ENCODE measurements at places on chromosomes 3 and 15.

DNA sequence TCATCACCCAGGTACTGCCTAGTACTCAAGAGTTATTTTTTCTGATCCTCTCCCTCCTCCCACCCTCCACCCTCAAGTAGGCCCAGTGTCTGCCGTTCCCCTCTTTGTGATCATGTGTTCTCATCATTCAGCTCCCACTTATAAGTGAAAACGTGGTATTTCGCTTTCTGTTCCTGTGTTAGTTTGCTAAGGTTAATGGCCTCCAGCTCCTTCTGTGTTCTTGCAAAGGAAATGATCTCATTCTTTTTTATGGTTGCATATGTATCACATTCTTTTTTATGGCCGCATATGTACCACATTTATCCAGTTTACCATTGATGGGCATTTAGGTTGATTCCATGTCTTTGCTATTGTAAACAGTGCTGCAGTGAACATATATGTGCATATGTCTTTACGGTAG is 8.2 kb upstream of the GANC start:
- DNase-seq, result no peak

DNA sequence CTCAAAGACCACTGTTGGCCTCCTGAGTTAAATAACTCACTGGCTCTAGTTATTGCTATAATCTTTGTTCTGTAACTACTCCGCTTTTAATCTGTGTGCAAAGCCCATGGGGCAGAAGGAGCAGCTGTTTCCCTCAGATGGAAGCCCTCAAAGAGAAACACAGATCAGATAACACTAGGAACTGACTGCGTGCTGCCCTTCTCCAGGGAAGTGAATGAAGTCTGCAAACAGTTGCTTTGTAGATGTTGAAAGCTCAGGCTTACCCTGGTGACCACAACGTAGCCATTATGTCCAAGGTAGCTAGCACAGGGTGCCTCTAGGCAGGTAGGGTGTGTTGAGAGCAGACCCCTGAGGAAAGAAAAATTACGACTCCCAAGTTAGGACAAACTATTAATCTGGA is 152.3 kb upstream of the STAC start:
- DNase-seq, result no peak

GRCh38 chr3:108381529-108382140 is 85.3 kb downstream of the HHLA2 start:
- DNase-seq, result no peak

DNA sequence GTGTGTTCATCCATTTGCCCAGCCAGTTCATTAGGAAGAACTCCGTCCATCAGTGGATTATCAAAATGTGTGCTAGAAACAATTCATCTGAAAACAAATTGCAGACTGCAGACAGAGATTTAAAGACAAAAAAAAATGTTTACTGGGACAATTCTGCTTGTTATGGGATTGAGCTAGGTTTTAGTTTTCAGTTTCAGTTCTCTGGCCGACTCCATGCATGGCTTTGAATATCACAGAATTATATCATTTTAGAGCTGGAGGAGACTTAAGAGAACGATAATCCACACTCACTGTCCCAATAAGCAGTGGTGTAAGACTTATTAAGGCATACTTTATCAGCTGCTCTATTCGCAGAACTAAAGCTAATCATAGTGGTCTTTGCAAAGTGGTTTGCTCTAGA is 51.1 kb downstream of the TFG start:
- DNase-seq, result no peak

GRCh38 chr3:141379250-141379966 is 11.1 kb downstream of the ZBTB38 start:
- DNase-seq, result no peak

GRCh38 chr3:106737265-106737664 is 640.0 kb upstream of the CCDC54 start:
- DNase-seq, result no peak

- DNase-seq, result no peak
Measured at GRCh38 chr3:79769229-79769628, 1.4 kb upstream of the ROBO1 start.

DNA sequence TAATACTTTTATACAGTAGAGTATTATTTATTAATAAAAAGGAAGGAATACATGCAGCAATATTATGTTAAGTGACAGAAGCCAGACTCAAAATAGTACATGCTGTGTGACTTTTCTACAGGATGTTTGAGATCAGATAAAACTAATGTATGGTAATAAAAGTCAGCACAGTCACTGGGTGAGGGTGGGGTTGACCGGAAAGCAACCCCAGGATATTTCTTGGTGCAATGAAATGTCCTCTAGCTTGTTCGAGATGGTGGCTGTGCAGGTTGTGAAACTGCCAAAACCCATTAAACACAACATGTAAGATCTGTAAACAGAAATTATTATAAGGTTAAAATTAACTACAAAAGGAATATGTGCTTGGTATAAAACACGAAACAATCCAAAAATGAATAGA is 20.8 kb upstream of the ALDH1L1 start:
- DNase-seq, result no peak

- DNase-seq, result no peak
Measured at GRCh38 chr3:123524981-123525380, 59.9 kb downstream of the HACD2 start.

DNA sequence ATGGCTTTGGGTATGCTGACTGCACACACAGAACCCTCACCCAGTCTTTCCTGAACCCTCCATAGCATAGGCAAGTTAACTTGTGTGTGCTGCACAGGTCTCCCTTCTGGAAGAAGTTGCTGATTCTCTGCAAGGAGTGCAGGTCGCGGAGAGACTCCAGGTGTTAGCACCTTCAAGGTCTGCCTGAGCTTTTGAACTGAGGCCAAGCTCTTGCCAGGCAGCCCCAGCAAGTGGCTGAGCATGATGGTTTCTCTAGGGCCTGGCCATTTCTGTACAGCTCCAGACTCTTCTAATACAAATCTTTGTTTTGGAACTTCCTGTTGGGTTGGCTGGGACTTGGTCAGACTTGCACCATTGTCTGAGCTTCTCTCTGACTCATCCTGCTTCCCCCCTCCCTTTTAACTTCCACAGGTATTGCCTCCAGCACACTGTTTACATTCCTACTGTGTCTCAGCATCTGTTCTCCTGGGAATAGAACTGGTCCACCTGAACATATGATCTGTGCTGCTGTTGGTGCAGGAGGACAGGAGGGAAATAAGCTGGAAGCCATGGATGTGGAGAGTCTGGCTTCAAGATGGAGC is 53.3 kb downstream of the KY start:
- no peak for DNase-seq

DNA sequence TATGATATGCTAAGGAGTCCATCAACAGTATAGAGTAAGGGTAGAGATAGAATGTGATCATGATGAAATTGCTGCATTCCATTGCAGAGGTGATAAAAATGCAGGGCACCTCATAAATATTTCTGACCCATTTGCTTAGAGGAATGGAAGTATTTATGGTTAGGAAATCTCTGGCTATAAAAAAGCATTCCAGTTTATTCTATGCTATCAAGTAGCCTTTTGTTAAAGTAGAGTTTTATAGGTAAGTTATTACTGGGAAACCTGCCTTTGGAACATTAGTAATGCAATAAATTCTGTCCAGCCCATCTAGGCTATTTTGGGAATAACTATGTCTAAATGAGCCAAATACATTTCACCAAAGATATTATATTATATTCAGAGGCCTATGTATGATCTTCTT is 19.8 kb upstream of the STRIT1 start:
- DNase-seq, result peak; percentile 37

- DNase-seq, result no peak
Measured at GRCh38 chr3:143686638-143687197, 161.6 kb downstream of the SLC9A9 start.

DNA sequence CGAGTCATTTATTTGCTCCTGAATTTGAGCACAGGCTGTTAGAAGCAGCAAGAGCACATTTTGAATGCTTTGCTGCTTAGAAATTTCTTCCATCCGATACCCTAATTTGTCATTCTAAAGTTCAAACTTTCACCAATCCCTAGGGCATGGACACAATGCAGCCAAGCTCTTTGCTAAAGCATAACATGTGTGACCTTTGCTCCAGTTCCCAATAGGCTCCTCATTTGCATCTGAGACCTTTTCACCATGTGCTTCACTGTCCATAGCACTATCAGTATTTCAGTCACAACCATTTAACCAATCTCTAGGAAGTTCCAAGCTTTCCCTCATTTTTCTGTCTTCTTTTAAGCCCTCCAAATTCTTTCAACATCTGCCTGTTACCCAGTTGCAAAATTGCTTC is 1333.1 kb downstream of the SI start:
- no peak for DNase-seq

GRCh38 chr3:53617893-53618523 is 123.6 kb downstream of the CACNA1D start:
- DNase-seq, result no peak

DNA sequence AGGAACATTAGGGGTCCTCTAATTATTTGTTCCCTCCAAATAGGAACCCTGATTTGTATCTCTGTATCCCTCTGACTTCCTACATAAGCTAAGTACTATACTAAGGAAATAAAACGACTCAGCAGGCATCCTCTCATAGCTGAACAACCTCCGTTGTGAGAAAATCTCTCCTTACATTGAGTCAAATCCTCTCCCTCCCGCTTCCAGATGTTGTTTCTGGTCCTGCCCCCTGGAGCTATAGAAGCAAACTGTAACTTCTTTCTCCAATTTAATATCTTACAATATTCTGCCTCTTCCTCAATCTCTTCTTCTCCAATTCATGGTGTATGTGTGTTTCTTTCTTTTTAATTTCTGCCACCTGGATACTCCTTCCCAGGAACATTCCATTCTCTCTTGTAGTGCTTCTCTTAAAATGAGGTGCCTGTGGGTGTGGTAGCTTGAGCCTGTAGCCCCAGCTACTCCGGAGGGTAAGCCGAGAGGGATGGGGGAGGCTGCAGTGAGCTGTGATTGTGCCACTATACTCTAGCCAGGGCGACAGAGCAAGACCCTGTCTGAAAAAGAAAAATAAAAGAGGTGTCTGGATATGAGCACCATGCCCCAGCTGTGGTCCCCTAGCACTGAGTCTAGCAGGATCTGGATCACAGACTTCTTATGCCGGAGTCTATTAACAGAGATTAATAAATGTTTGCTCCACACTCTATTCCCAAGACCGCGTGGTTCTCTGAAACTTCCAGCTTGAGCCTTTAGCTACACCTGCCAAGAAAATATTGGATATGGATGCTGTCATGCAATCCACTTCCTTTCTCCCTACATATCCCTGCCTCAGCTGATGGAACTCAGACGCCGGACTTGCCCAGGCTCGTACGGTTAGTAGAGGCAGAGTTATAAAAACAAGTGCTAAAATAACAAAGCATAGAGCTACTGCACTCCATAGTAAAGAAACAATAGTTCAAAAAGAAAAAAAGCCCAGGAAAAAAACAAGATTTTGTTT is 42.9 kb upstream of the NEO1 start:
- DNase-seq, result no peak

- peak; percentile 24 for DNase-seq
Measured at GRCh38 chr3:113663324-113663750, 33.1 kb downstream of the USF3 start.

DNA sequence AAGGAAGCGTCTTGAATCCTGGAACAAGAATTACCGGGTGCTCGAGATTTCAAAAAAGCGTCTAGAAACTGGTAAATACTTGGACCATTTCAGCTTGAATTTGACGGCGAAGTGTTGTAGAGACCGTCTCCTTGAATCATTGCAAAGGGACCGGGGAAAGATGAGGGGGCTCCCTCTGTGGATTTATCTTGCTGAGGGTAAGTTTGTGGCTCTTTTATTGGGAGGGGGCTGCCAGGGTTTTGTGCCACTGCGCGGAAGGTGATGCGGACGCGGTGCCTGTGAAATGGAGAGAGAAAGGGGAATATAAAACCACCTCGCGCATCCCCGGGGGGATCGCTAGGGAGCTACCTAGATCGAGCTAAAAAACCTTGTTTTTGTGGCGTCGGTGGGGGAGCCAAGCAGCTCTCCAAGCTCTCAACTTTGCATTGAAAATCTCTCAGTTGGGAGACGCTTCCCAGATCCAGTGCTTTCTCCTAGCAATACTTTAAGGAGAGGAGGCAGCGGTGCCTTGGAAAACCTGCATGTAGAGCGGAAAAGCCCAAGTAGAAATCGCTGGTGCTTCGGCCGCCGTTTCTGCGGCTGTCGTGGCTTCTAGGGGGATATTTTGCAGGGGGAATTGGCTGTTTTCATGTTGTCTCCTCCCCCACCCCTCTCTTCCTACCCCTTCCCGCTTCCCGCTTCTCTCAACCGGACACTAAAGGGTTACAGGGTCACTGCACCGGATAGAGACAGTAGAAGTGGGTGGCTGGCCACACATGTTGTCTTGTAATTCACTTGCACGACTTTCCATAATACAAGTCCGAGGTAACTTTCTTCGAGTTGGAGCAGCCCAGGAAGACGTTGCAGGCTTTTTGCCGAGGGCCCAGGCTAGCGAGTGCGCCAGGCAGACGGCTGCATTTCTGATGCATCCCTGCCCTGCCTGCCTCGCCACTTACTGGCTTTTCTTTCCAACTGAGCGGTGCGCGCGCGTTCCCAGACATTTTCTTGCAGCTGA is 187.6 kb downstream of the NLGN1 start:
- DNase-seq, result no peak

DNA sequence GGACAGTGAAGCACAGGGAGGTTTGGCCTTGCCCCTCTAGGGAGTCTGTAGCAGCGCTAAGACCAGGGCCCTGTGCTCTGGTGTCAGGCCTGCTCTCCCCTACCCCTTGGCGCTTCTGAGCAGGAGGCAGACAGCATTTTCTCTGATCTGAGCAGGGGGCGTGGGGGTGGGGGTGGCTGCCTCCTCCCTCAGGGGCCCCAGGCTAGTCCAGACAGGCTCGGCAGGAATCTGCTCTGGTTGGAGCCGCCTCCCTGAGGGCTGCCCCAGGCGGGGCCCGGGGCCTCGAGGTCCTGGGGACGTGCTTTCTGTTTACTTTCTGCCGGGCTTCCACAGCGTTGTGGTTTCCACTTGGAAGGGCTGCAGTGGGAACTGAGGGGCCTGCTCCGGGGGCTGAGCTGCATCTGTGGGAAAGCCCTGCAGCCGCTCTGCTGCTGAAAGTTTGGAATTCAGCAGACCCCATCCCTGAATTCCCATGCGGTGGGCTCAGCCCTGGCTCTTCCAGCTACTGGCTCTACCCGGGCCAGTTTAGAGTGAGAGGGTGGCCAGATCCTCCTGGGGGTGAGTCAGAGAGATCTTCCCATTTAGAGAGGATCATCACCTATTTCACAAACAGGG is 105.4 kb downstream of the LINGO1 start:
- peak; percentile 43 for DNase-seq

GRCh38 chr3:183958775-183959174 is 58.9 kb downstream of the ABCC5 start:
- no peak for DNase-seq

DNA sequence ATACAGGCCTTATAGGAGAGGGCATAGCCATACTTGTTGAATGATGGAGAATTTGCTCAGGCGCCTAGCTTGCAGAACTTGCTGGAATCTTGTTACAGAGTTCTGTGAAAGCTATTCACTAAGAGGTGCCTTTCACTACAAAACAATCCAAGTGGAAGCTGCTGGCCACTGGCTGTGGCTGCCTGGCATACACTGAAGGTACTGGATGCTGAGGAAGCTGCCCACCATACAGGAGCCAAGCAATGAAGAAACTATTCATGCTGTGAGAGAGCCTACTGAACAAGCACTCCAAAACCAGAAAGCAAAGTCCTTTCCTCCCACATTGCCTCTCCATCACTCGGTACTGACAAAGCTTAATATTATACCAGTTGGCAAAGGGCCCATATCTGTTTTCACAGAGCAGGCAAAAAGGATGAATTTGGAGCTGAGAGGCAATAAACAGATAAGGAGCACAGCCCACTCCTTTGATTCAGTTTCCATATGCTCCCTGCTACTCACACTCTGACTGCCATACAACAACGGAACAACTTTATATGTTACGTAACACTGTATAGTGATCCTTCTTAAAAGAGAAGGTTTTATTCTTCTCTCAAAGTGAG is 192.6 kb upstream of the ALCAM start:
- DNase-seq, result no peak

GRCh38 chr15:73075160-73075859 is 23.0 kb downstream of the NEO1 start:
- DNase-seq, result no peak

GRCh38 chr3:124530916-124531315 is 199.3 kb upstream of the UMPS start:
- DNase-seq, result no peak
